ENCODE measurements at places on chromosomes 1 and 21. TPM values are rescaled to one million over a fixed set of nuclear protein-coding genes. Genes with fewer than 3 reads are reported as not detected.

DNA sequence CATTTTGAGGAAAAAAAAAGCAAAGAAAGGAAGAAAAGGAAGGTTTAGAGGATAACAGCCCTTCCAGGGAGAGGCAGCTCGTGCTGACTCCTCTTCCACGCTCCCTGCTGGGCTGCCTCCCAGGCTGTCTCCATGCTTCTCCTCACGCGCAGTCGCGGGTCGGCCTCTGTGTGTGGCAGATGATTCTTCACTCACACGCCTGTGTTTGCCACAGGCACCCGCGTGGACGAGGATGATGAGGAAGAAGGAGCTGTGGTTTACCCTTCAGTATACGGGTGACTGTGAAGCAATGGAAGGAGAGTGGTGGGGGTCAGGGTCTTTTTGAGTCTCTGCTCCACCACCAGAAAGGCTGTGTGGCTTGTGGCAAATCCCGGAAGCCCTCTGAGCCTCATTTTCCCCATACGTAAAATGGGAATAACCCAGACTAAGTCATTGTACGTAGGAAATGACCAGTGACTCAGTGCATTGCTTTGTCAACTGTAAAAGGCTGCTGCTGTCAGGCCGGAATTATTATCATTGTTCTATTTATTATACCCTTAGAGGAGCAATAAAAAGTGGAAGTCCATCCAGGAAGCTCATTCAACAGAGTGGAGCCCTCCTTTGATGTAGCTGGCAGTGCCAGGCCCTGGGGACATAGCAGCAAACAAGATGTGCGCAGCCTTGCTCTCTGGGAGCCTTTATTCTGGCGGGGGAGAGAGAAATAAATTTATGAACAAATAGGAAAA is 11.9 kb upstream of the SH2D2A start:
- DNase-seq: no peak

- DNase-seq: no peak
Observed at GRCh38 chr1:156727492-156727891, 777 bp upstream of the METTL25B start.

- no peak for DNase-seq
Observed at GRCh38 chr1:59193443-59194093, 103.3 kb upstream of the FGGY start.

- no peak for DNase-seq
Observed at GRCh38 chr1:20198918-20199317, 12.6 kb upstream of the PLA2G2C start.

- no peak for DNase-seq
Observed at GRCh38 chr1:6491480-6491962, at the start of gene PLEKHG5. TSS of gene PLEKHG5 (minus strand) at chr1:6491667. CDS start at chr1:6477571, 14,096 bp downstream.

GRCh38 chr21:35616090-35616489 is 444.2 kb downstream of the SETD4 start:
- no peak for DNase-seq

DNA sequence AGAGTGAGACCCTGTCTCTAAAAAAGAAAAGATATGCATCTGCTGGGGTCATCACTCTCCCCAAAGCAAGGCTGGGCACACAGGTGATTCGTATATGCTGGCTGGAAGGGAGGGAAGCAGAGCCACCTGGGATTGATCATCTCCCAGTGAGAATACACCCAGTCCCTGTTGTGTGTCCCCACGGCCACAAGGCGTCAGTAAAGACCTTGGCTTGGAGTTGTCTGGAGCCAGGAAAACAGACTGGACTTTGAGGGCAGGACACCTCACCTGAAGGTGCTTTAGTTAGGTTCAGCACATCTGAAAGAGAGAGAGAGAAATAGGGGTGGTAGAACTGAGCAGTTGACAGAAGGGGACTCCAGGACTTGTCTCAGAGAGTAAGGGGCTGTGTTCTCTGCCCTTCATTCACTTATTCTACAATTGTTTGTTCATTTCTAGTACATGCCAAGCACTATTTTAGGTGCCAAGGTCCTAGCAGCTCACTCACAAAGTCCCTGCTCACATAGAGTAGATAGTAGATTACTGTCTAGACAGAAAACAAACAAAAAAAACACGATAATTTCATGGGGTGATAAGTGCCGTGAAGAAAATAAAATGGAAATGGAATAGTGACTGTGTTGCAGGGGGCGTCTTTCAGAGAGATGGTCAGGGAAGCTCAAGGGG is 13.5 kb downstream of the CITED4 start:
- DNase-seq: peak; percentile 84

- no peak for DNase-seq
Observed at GRCh38 chr1:151508833-151509232, 2.4 kb upstream of the CGN start.

- no peak for DNase-seq
Observed at GRCh38 chr21:20662514-20662913, 335.7 kb upstream of the NCAM2 start.

DNA sequence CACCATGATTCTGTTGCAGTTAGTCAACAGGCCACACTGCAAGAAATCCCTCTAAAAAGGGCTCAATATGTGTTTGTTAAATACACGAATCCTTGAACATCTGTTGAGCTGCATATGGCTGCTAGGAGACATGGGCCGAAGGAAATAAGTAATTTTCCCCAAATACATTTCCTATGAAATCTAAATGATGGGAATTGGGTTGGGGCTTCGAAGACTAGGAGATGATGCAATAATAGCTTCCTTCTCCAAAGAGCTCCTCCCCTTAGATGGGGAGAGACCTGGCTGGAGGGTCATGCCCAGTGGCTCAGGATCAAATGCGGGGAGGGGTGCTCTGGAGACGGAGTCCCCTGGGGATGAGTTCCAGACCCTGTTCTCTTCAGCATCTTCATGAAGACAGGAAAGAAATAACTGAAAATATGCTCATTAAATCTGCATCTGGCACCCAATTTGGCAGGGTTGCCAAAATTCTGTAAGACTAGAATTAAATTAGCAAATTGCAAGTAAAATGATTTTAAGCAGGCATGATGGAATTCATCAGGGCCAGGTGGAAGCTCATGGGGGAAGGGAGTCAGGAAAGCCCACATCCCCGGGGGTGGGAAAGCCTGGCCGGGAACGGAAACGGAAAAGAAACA is 165.0 kb upstream of the EDN2 start:
- DNase-seq: no peak

GRCh38 chr1:64519901-64520300 is 50.0 kb downstream of the CACHD1 start:
- peak; percentile 71 for DNase-seq

- DNase-seq: no peak
Observed at GRCh38 chr1:224589006-224589405, 27.1 kb upstream of the CNIH3 start.

- DNase-seq: no peak
Observed at GRCh38 chr1:97258597-97258996, 537.0 kb downstream of the PTBP2 start.

GRCh38 chr1:114342376-114342775 is 168.6 kb downstream of the TRIM33 start:
- no peak for DNase-seq

LDLRAD1 gene
- not detected for total RNA-seq

GUCA2B gene
- total RNA-seq: not detected

TFF1 gene
- not detected for total RNA-seq

FNDC5 gene
- 151 TPM for total RNA-seq

ARTN gene
- total RNA-seq: 1.3 TPM

Measured in right cardiac atrium (tissue), 5 donors.